Smooth muscle cell of the coronary artery (primary cell): ENCODE measurements at places on chromosomes 2 and 18. TPM values are rescaled to one million over a fixed set of nuclear protein-coding genes. Genes with fewer than 3 reads are reported as not detected.

LRRTM4 gene
- not detected in 2 replicates for total RNA-seq

UGT1A4 gene
- not detected in 2 replicates for total RNA-seq

DNAJC5G gene
- total RNA-seq = not detected in 2 replicates

TMEM18 gene
- 8.0 and 20.7 TPM in 2 replicates for total RNA-seq

AQP12A gene
- not detected in 2 replicates for total RNA-seq

IL37 gene
- not detected in 2 replicates for total RNA-seq

CNDP1 gene
- not detected in 2 replicates for total RNA-seq

TEX44 gene
- total RNA-seq = not detected in 2 replicates

CRYGB gene
- not detected in 2 replicates for total RNA-seq

IL36G gene
- total RNA-seq = not detected in 2 replicates
